ENCODE measurements at places on chromosomes 11 and 22.

GRCh38 chr11:67278135-67278938 is 10.8 kb upstream of the ANKRD13D start:
- H3K27ac ChIP-seq = no peak overlapping the region
- H3K4me1 ChIP-seq = no peaks in the 10 kb centered on the region
- no peak overlapping the region for H3K4me3 ChIP-seq
- no peaks in the 10 kb centered on the region for H3K27me3 ChIP-seq
- DNase-seq = no peak
- peaks cover 41% of the 10 kb centered on the region for H3K36me3 ChIP-seq

- H3K36me3 ChIP-seq = no peaks in the 10 kb centered on the region
- H3K27ac ChIP-seq = no peak overlapping the region
- no peaks in the 10 kb centered on the region for H3K4me1 ChIP-seq
- H3K27me3 ChIP-seq = no peaks in the 10 kb centered on the region
- H3K4me3 ChIP-seq = no peak overlapping the region
Measured at GRCh38 chr11:46529095-46529905, 64.5 kb downstream of the AMBRA1 start.

DNA sequence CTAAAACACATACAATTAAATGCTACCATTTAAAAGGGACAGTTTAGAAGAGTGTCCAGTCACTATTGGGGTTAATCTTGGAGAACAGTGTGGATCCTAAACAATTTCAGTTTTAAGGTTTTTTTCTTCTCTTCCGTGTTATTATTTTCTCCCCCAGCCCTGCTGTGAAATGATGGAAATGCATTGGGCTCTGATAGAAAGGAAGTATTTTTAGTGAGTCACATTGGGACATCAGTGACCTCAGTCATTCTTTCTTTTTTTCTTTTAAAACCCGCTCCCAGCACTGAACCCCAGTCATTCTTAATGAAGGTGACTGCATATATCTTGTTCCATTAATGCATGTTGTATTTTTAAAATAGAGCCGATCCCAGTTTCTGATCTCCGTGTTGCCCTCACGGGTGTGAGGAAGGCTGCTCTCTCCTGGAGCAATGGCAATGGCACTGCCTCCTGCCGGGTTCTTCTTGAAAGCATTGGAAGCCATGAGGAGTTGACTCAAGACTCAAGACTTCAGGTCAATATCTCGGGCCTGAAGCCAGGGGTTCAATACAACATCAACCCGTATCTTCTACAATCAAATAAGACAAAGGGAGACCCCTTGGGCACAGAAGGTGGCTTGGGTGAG is 93.2 kb upstream of the OR4B1 start:
- no peaks in the 10 kb centered on the region for H3K27me3 ChIP-seq
- no peak overlapping the region for H3K27ac ChIP-seq
- no peak overlapping the region for H3K4me3 ChIP-seq

DNA sequence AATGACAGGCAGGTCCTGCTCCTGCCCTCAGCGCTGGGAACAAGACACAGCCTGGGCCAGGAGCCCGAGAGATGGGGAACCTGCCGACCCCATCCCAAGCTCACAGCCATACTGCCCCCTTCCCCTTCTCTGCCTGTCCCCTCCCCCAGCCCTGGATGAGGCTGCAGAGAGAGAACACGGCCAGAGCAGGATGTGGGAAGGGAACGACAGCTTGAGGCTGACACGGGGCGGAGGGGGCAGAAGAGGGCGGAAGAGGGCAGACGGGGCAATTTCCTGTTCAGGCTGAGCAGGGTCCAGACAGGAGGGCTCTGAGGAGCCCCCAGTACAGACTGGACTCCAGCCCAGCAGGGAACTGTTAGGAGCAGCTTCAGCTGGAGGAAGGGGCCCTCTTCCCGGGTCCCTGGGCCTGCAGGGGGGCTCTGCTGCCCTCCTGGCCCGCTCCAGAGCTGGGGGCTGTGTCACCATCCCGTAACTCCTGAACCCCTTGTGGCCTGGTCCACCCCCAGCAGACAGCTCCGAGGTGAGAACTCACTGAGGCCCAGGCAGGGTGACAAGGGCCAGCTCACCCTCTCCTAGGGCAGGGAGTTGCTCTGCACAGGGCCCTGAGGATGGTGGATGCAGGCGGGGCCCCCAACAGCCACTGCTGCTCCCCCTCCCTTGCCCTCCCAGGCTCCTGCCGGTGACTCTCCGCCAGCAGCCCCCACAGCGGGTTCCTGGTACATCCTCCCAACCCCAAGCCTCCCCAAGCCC is 5.7 kb downstream of the CTSD start:
- no peaks in the 10 kb centered on the region for H3K27me3 ChIP-seq
- H3K4me3 ChIP-seq = no peak overlapping the region
- DNase-seq = no peak
- no peaks in the 10 kb centered on the region for H3K36me3 ChIP-seq
- H3K4me1 ChIP-seq = peaks cover 22% of the 10 kb centered on the region

DNA sequence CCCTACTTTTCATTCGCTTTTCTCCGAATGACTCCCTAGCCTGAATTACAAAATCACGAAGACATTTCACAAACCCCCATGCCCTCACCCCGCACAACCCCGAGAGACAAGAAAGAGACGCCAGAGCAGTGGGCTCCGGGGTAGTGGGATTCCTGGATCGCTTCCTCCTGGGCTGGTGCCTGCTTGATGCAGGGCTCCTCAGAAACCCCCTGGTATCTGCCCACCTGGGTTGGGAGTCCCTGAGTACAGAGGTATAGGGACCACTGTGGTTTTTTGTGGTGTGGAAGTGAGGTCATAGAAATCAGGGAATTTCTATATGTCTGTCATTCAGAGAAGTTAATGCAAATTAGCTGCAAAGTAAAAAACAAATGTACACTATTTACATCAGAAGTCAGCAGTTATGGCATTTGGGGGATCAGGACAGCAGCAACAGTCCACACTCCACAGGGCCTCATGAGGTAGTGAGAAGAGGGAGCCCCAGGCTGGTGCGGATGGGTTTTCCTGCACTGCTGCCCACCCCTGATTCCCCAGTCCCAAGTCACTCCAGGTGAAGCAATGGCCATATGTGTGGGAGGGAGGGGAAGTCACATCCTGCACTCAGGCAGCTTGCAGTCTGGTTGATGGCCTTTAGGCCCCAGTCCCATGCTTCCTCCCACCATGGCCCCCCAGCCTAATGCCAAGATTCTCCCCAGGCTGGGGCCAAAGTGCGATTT is 39.6 kb downstream of the BUD13 start:
- no peaks in the 10 kb centered on the region for H3K27me3 ChIP-seq
- DNase-seq = no peak
- no peak overlapping the region for H3K4me3 ChIP-seq
- H3K4me1 ChIP-seq = no peaks in the 10 kb centered on the region

- no peaks in the 10 kb centered on the region for H3K27me3 ChIP-seq
- no peaks in the 10 kb centered on the region for H3K36me3 ChIP-seq
- no peaks in the 10 kb centered on the region for H3K4me1 ChIP-seq
- H3K27ac ChIP-seq = no peak overlapping the region
- no peak overlapping the region for H3K4me3 ChIP-seq
Measured at GRCh38 chr22:48369789-48370507, 1457.7 kb downstream of the BRD1 start.

DNA sequence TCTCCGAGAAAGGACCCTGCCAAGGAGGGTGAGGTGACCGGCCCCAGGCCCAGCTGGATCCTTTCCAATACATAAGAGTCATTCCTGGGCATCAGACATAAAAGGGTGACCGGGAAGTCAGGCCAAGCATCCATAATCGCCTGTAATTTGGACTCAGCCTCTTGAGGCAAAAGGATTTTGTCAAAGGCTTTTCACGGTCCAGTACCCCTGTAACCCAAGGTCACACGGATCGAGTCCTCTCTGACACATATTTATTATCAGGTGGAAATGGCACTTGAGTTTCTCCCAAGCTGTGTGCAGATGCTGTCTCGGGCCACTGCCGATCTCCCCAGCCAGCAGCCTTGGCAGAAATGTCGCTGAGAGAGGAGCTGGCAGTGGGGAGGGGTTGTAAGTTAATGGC is 556.5 kb downstream of the MN1 start:
- no peak for DNase-seq
- no peak overlapping the region for H3K4me3 ChIP-seq
- no peaks in the 10 kb centered on the region for H3K4me1 ChIP-seq
- no peaks in the 10 kb centered on the region for H3K27me3 ChIP-seq

DNA sequence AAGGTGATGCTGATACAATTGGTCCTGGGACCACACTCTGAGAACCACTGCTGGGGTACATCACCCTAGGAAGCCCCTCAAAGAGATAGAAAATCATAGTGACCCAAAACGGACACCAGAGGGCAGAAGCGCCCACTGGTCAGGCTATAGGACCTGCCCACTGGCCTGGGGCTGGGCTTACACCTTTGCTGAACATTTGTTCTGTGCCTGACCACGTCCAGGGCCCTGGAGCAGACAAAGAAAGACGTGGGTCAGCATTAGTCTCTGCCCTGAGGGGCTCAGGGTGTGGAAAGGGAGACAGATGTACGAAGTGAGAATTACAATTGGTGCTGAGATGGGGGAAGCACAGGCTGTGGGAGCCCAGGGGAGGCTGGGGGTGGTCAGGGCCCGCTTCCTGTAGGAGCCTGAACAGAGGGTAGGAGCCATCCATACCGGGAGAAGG is 14.4 kb upstream of the SERPINH1 start:
- DNase-seq = peak; percentile 82
- no peak overlapping the region for H3K4me3 ChIP-seq
- no peaks in the 10 kb centered on the region for H3K36me3 ChIP-seq
- H3K4me1 ChIP-seq = no peaks in the 10 kb centered on the region
- no peaks in the 10 kb centered on the region for H3K27me3 ChIP-seq

DNA sequence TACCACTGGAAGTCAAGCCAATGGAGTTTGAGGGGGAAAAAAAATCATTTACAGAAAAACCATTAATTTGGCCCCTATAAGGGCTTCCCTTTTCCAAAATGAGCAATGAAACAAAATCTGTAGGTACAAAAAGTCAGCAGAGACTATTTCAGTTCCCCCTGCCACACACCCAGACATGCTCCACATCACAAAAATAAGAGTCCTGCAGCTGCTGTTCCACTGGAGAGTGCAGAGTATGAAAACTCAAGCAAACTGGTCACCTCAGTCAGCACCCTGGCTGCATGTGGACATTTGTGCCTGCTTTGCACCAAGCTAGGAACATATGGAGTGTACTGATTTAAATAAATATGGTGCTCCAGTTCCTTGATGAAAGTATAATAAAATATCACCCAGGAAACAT is 15.1 kb downstream of the POU2AF1 start:
- peaks cover 55% of the 10 kb centered on the region for H3K27me3 ChIP-seq
- no peak overlapping the region for H3K27ac ChIP-seq
- no peak for DNase-seq
- H3K4me1 ChIP-seq = no peaks in the 10 kb centered on the region
- H3K4me3 ChIP-seq = no peak overlapping the region
- H3K36me3 ChIP-seq = no peaks in the 10 kb centered on the region

DNA sequence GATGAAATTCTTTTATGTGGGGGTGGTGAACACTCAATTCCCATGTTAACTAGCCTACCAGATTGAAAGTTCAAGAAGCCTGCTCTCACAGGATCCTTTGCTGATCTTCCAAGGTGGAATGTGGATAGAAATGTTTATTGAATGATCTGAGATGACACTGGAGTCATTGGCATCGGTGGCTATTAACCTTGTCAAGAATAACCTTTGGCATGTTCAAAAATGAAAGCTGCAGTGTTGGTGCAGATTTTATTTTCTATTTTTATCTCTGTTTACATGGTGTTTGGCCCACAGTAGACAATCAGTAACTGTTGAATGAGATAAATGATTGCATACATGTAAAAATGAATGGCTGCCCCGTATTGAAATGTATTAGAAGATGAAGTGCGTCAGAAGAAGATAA is 19.0 kb downstream of the MCAM start:
- DNase-seq = no peak
- H3K4me1 ChIP-seq = no peaks in the 10 kb centered on the region
- no peak overlapping the region for H3K4me3 ChIP-seq
- peaks cover 47% of the 10 kb centered on the region for H3K36me3 ChIP-seq
- no peak overlapping the region for H3K27ac ChIP-seq

DNA sequence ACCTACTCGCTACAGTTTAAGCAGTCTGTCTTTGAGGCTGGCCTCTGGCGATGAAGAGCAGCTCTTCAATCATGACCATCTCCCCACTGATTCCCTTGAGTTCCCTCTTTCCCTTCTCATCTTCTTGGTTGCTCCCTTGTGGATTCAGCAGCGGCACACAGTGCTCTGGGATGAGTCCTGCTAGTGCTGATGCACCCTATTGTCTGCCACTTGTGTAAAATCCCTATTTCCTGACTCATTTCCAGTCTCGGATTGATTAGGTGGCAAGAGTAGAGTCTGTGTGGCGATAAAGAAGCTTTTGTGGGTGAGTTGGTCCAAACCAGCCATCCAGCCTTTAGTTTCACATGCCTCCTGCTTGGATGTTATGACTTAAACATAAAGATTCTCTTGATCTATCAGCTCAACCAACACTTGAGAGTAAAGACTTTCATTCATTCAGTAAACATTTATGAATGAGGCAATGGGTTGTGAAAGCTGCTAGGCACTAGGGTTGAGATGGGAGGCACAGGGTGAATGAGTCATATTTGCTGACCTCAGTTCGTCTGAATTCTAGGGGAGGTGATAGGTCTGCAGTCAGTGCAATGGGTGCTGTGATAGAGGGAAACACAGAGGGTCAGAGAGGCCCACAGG is 219.4 kb upstream of the RAG2 start:
- no peak overlapping the region for H3K4me3 ChIP-seq
- no peaks in the 10 kb centered on the region for H3K36me3 ChIP-seq
- H3K27me3 ChIP-seq = no peaks in the 10 kb centered on the region
- H3K27ac ChIP-seq = no peak overlapping the region
- H3K4me1 ChIP-seq = no peaks in the 10 kb centered on the region

DNA sequence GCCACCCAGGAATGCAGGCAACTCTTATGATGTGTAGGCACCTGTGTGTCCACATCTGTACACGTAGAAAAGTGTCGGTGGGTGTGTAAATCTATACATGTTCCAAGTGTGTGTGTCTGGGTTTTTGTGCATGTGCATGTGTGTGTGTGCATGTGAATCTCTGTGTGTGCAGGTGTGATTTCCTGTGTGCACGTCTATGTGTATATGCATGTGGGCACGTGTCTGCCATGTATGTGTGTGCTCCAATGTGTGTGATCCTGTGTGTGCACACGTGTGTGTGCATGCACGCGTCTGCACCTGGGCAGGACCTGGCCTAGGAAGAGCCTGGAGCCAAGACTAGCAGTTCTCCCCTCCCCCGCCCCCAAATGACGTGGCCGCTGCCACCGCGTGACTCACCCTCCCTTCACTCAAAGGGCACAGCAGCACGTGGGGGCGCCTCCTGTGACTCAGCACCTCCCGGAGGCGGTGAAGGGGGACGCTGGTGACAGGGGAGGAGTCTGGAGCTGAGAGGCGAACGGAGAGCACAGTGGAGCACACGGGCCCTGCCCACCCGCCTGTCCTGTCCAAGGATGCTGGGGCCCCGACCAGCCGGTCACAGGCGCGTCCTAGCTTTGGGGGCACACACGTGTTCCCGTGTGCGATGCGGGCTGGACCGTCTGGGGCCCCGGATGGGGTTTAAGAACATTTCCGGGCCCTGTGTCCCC is 10.1 kb downstream of the PIM3 start:
- DNase-seq = peak; percentile 96
- peaks cover 11% of the 10 kb centered on the region for H3K4me1 ChIP-seq
- no peaks in the 10 kb centered on the region for H3K27me3 ChIP-seq
- no peaks in the 10 kb centered on the region for H3K36me3 ChIP-seq

Data from PC-3 (cell line).